ENCODE measurements at places on chromosomes 5 and 9.

- DNase-seq, result no peak
Measured at GRCh38 chr5:141363952-141364660, at the start of gene PCDHGA5. Gene PCDHGA5 (plus strand): TSS chr5:141364162. CDS start chr5:141364331, 169 bp downstream.

GRCh38 chr5:1479581-1480188 is 34.4 kb upstream of the SLC6A3 start:
- DNase-seq, result peak; percentile 97

GRCh38 chr9:69674716-69675438 is 2.7 kb upstream of the APBA1 start:
- DNase-seq, result no peak

- DNase-seq, result no peak
Measured at GRCh38 chr5:79547429-79547822, 33.5 kb upstream of the HOMER1 start.

DNA sequence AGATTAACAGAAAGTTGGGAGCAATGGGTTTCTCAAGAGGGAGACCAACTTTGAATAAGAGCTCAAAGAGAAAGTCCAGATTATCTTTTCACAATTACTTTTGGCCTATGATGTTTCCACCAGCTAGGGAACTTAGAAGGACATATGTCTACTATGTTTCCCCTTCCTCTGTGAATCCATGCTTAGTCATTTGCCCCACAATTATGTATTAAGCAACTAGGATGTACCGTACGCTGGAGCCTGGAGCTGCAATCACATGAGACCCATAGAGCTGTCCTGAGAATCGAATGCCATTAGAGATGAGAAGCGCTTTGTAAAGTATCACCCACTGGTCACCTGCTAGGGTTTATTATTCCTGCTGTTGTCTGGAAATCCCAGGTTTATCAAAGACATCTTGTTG is 78.8 kb downstream of the PDE6A start:
- peak; percentile 5 for DNase-seq

GRCh38 chr9:14515571-14516198 is 177.5 kb downstream of the ZDHHC21 start:
- DNase-seq, result no peak

DNA sequence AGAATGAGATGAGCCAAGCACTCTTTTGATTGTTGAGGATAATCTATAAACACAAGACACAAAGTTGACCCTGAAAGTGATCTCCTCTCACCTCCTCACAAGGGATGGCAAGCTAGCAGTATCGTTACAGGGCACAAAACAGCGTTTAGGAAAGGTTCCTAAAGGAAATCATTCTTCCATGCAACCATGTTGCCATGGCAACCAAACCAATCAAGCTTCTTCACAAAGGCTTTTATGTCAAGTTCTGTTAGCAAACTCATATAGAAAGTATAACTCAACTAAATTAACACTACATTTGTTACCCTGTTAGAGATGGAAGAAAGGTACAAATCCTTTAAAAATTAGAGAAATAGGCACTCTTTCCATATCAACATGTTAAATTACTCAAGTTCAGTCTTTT is 1016.8 kb upstream of the DMAC1 start:
- no peak for DNase-seq

DNA sequence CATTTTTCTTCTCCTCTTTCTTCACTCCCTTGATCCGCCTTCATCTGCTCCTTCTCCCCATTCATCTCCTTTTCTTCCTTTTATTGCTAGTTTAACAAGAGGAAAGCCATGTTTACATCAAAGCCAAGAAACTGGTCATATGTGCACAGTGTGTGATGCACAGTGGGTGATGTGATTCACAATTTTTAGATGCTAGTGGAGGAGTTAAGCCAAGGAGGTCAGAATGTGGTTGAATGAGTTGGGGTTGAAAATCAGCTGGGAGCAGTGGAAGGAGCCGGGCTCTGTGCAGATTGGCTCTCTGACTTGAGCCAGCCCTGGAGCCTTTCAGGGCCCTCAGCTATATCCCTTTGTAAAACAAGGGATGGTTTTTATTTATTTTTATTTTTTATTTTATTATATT is 7.3 kb downstream of the ACER2 start:
- DNase-seq, result no peak

DNA sequence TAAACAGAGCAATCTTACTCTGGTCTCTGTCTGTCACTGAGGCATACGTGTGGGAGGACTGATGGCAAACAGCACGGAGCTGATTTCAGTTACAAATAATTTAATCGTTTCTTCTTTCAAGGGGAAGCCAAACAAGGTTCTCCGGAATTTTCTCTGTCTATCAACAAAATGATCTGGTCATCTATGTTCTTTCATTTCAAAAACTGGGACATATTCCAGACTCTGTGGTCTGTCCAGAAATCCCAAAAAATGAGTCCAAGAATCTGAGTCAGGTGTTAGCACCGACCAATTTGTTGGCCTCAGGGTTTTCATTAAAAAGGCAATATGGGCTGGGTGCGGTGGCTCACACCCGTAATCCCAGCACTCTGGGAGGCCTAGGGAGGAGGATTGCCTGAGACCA is 69.9 kb upstream of the ZNF608 start:
- DNase-seq, result no peak

DNA sequence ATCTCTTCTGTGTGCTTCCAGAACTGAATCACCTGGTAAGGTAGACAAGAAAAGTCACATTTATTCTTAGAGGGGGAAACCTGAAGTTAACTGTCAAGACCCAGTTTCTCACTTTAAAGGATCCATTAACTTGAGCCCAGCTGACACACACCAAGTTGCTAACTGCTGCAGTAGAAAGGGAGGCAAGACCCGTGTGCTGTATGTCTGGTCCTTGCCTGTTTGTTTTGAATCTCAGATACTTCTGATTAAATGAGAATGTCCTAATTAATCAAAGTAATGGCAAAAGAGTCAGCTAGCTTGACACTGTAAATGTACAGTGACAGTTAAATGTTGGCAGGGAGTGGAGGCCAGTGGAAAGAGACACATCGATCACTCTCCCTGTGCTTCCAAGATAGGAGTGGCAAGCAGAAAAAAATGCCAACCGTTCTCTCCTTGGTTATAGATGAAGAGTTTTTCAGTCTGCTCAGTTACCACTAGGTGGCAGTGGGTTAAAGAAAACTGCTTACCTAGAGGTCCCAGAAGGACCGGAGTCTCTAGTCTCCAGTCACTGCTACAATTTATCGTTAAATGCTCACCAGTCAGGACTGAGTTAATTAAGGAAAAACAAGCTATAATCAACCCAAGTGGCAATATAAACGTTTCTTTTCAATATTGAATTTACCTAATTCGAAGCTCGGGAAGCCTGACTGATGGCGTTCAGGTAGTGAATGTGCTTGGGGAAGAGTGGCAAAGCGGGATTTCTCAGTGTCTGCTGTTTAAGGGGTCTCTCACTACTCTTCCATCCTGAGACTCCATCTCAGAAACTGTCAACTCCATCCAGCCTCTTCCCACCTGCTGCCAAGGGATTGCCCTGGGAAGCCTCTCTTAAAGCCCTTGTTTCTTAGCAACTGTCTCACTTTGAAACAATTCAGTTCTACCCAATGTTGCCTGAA is 18.4 kb downstream of the LSM11 start:
- peak; percentile 23 for DNase-seq

GRCh38 chr9:76962732-76963131 is 56.7 kb upstream of the FOXB2 start:
- DNase-seq, result no peak

- DNase-seq, result no peak
Measured at GRCh38 chr9:70589571-70590314, 175.3 kb upstream of the KLF9 start.

DNA sequence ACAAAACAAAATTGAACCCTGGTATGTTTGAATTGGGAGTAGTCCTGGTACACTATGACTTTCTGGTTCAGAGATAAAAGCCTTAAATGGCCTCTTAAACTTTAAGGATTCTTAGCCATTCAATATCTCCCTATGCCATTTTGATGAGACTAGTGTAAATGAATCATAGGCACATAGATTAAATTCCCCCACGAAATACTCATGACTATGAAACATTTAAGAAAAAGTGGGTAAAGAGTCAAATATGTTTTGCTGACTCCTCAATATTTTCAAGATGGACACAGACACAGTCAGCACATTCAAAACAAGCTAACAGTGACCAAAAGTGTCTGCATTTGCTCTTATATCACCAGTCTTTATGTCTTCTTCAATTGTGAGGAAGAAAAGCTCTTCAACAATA is 278.3 kb downstream of the PDE4D start:
- no peak for DNase-seq

GRCh38 chr9:76718166-76718565 is 46.1 kb upstream of the PCA3 start:
- DNase-seq, result no peak

GRCh38 chr9:81871695-81872094 is 56.5 kb upstream of the SPATA31D4 start:
- no peak for DNase-seq

GRCh38 chr9:130997925-130998596 is 10.9 kb upstream of the LAMC3 start:
- DNase-seq, result peak; percentile 62

GRCh38 chr5:173197375-173197891 is 37.6 kb downstream of the NKX2-5 start:
- no peak for DNase-seq

DNA sequence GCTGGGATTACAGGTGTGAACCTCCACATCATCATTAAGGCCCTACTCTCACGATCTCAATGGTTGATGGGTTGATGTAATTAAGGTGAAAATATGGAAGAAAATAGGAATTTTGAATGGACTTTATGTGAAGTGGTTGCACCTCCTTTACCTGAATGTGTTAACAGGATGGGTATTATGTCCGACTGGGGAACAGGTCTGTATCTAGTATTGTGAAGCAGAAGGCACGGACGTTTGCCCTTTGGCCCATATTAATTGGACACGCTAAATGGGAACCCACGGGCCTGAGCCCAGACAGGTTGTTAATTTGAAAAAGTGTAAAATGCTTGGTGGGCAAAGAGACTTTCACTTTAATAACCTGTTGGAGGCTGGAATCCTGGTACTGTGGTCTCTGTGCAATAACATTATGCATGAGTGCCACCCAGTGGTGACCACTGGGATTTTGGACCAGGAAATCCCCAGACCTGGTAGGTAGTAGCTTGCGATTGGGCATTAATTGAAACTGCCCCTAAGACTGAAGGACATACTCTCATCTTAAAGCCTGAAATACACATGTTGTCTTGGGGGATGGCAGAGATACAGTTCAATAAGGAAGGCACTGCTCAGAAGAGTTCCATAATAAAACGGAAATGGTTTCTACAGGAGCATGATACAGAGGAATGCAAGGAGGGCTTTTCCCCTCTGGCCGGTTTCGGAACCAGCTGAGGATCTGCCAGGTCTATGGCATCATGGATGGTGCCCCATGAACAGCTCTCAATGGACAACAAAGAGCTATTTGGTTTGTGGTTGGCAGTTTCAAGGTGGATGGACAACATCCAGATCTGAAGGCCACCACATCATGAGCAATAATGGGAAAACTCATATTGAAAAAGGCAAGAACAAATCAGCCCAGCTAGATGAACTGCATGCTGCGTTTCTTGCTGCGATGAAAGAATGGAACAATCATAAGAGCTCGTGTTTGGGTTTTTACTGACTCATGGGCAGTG is 26.2 kb upstream of the BICD2 start:
- peak; percentile 76 for DNase-seq

- no peak for DNase-seq
Measured at GRCh38 chr9:127936347-127936852, 1.3 kb downstream of the DPM2 start.

GRCh38 chr5:126023994-126024441 is 399.2 kb upstream of the GRAMD2B start:
- no peak for DNase-seq

- DNase-seq, result no peak
Measured at GRCh38 chr5:124740071-124740470, 6.4 kb downstream of the ZNF608 start.

GRCh38 chr5:855771-856530 is 5.2 kb upstream of the ZDHHC11 start:
- no peak for DNase-seq

DNA sequence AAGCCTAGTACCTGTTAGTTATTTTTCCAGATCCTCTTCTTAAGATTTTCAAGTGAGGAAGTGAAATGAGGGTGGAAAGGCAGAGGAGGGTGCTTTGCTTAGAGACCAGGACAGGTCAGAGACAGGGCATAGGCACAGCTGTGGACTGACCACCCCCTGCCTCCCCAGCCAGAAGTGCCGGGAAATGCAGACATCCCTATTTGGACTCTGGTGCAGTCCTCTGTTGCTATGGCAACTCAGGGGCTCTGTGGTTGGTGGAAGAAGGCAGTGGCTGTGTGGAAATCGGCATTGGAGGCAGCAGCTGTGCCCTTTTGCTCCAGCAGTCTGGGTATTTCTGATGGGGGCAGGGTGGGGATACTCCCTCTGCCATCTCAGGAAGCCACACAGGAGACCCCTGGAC is 43.3 kb upstream of the NDFIP1 start:
- DNase-seq, result peak; percentile 25

DNA sequence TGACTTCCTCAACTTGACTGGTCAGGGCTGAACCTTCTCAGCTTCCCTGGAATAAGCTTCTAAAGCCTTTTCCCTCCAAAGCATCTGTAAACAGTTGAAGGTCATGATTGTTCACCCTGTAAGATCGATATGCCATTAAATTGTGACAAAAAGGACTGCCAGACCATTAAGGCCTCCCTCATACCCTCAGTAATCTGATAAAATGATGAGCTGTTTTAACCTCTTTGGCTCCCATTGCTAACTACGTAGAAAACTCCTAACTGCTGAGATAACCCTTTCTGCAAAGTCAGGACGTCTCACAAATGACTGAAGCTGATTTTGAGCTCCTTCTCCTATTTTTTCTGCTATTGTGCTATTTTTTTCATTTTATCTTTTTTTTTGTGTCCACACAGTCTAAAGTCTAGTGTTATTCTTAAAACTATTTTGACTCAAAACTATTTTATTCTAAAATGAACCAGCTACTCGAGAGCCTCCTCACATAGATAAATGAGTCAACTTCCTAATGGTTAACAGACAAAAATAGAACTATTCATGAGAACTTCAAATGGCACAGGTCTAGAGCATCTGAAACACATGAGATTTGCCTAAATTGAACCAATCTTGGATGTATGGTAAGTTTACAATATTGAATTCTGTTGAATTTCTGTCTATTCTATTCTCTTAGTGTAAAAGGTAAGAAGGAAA is 395.6 kb upstream of the TLE4 start:
- DNase-seq, result no peak

- DNase-seq, result no peak
Measured at GRCh38 chr5:88687373-88687911, 195.5 kb downstream of the MEF2C start.

GRCh38 chr9:687994-688393 is 153.5 kb upstream of the DMRT1 start:
- no peak for DNase-seq

DNA sequence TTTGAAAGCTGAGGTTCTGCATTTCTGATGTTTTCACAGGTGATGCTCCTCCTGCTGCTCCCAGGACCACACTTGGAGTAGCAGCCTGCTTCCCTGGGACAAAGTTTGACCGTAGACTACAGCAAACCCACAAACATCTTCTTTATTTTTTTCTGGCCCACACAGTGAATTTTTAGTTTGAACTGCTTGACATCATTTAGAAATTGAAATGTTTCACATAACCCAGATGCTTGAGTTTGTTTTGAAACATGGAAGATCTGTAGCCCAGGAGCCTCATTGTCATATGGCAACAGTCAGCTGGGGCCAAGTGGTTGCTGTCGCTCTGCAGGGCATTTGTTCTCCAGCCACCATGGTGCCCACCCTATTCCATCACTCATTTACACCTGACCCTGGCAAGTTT is 8.4 kb downstream of the SH3TC2 start:
- no peak for DNase-seq
